NCI-H2081 (cell line): ENCODE measurements at places on chromosomes 4 and X.

- no peak for DNase-seq
Observed at GRCh38 chr4:66544281-66544680, 874.0 kb upstream of the EPHA5 start.

DNA sequence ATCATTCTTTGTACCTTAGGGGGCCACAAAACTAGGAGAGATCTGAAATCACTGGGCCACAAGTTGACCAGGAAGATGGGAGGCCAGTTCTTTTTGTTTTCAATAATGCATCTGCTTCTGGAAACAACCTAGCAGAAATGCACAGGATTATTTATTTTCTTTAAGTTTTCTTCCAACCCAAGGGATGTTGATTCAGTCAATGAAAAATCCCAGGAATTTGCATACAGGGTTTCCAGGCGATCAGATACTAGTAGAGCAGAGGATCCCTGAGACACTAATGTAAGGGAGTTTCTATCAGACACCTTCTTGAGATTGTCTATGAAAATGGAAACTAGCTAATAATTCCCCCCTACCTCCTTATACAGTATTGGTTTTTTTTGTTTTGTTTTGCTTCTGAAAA, 7.4 kb downstream of the ATOH1 start:
- no peak for DNase-seq

- no peak for DNase-seq
Observed at GRCh38 chr4:2697995-2698414, 58.1 kb downstream of the TNIP2 start.

DNA sequence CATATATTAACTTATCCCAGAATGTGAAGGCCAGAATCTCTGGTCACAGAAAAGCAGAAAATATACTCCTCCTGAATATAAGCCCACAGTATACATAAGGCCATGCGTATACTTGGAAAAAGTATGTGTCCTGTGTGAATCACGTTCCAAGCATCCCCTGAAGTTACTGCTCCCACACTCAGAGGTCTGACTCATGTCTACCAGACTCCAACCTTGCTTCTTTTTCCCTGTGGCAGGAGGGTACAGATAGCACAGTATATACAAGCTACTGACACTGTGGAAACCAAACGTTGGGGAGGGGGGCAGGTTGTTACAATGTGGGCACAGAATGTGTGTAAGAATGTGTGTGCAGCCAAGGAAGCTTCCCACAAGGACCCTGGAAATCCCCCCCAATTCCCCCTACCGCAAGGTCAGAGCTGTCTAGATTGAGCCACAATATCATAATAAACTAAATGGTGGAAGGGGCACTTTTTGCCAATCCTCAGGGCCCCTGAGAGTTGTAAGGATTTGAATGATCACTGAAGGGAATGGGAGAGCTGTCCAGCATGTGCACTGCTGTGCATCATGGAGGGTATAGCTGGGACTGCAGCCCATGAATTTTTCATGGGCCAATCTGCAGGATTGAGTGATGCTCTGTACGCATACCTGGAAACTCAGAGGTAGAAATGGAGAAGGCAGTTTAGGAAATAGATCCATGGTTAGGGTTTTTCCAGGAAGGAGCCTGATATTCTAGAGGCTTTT, 7.4 kb upstream of the RELL1 start:
- DNase-seq, result no peak

GRCh38 chr4:142405021-142405694, 440.9 kb downstream of the INPP4B start:
- DNase-seq, result no peak

DNA sequence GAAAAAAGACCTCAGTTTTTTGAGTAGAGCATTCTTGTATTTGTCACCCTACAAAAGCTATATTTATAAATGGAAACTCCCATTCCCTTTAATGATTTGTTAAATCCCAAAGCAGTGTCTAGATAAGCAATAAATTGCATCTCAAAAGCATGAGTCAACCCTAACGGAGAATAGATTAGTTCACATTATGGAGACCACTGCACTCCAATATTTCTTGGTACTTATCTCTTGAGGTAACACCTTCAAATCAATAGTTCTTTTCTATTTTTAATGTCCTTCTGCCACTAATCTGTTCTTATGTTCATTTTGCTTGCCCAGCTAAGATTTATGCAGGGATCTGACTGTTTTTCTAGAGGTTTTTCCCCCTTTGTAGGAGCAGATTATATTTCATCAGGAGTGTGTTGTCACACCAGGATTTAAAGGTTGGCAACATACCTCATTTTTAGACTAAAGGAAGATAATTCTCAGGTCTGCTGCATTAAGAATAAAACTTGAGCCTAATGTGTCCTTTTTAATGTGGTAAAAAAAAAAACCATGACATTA, 91.4 kb upstream of the ADGRG2 start:
- DNase-seq, result no peak
